ENCODE measurements at places on chromosomes 3 and 15.

DNA sequence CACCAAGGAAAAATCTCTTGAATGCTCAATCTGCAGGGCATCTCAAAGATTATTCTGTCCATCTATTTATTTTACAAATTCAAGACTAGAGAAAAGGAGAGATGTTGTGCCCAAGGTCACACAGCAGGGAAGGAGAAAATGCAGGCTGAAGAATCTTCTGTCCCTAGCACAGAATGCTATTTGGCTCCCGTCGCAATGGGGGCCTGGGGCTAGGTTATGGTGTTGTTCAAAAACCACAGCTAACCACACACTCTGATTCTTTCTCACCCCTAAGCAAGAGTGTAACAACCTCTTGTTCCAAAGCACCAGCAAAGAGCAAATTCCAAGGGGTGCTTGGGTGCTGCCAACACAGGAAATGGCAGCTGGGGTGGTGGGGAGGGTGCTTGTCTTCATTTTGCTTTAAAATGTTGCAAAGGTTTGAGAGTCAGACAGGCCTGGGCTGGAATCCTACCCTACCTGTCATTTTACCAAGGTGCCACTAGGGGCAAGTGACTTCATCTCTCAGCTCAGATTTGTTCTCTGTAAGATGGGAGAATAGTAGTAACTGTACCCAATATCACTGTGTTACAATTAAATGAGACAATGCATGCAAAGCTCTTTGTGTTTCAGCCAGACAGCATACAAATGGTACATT, 112.5 kb downstream of the ADAMTS9 start:
- no peak for DNase-seq

- no peak for DNase-seq
These were observed 315.4 kb downstream of the MCTP2 start for GRCh38 chr15:94546808-94547207.

GRCh38 chr15:70447521-70447920, 315.8 kb downstream of the UACA start:
- DNase-seq, result no peak

- no peak for DNase-seq
These were observed 81.7 kb upstream of the UMPS start for GRCh38 chr3:124648551-124648950.

GRCh38 chr3:126848991-126849390, 133.9 kb upstream of the PLXNA1 start:
- DNase-seq, result no peak

DNA sequence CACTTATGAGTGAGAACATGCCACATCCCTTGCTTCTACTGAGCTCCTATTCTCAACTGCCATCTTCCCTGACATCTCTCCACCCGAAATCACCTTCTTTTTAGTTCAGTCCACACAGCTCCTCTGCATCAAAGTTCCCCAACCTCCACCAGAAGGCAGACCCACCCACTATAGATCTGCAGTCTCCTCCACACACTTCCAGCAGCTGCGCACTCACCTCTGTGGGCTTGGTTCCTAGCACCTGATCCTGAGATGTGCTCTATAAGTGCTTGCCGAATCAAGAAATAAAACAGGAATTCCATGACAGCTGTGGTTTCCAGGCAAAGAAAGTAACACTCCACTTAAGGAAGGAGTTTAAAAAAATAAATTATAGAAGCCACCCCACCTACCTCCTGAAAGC, 85.4 kb downstream of the TRANK1 start:
- no peak for DNase-seq

DNA sequence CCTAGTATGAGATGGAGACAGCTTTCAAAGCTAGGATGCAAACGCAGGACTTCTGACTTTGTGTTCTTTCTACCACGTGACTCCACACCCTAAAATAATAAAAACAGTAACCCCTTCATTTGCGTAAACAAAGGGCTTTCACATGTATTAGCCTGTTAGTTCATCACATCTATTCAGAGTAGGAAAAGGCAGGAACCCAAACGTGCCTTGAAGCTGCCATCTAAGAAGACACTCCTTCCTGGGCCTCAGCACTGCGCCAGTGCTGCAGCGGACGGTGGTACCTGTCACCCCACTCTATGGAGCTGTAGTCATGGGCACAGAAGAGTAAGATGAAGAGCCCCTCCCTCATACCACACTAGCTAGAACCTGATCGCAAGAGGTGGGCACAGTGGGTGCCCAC, 34.3 kb downstream of the PLD1 start:
- DNase-seq, result no peak

- DNase-seq, result no peak
These were observed 165.6 kb downstream of the APBA2 start for GRCh38 chr15:29051422-29051821.

DNA sequence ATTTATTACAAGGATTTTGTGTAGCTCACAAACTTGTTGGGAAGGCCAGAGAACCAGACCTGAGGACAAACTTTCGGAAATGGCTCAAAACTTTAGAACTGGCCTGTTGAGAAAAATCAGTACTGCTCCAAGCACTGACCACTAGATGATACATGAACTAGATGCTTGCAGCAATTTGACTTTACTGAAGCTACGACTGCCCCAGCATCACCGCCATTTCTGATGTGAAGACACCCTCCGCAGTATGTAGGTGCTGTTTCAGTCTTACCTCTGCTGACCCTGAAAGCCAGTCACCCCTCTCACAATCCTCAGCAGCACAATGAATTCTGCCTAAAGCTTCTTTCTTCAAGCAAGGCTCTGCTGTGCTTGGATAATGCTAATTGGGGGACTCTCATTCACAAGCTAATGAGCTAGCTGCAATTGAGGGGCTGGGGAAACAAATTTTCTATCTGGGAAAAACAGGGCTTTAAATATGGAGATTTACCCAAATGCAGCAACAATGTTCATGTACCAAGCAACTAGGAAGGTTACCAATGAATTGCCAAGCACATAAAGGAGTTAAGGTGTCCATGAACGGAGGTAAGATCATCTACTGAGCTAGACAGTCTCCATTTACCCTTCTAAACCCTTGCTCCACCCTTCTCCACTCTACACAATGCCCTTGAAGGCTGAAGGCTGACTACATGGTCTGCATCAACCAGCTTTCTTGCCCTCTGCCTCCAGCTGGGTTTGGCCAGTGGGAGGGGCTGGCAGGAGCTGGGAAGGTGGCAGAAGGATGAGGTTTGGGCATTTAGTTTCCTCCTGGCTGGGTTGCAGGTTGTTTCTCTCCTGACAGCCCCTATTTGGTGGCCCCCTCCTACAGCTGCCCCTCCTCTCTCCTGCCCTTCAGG, 53.2 kb upstream of the FSTL1 start:
- DNase-seq, result no peak

GRCh38 chr3:146217324-146217723, 33.6 kb downstream of the PLSCR4 start:
- no peak for DNase-seq

DNA sequence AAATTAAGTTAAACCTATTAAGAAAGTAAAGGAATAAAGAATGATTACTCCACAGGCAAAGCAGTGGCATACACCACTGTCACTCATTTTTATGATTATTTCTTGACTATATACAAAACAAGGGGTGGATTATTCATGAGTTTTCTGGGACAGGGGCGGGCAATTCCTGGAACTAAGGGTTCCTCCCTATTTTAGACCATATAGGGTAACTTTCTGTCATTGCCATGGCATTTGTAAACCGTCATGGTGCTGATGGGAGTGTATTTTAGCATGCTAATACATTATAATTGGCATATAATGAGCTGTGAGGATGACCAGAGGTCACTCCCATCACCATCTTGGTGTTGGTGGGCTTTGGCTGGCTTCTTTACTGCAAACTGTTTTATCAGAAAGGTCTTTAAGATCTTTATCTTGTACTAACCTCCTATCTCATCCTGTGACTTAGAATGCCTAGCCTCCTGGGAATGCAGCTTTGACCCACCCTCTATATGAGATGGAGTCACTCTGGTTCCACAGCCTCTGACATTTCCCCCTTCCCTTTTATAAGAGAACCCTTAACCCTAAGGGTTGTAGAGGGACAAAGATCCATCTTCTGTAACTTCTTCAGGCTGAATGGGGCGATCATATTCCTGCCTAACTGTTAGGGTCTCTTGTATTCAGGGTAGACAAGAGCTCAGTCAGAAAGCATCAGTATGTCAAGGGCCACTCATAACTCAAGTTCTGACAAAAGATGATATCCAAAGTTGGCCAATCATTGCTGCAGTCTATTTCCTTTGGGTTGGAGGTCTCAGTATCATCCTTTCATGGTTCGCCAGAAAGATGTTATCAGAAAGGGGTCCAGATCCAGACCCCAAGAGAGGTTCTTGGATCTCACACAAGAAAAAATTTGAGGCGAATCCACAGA, 79.5 kb upstream of the LIPC start:
- no peak for DNase-seq

DNA sequence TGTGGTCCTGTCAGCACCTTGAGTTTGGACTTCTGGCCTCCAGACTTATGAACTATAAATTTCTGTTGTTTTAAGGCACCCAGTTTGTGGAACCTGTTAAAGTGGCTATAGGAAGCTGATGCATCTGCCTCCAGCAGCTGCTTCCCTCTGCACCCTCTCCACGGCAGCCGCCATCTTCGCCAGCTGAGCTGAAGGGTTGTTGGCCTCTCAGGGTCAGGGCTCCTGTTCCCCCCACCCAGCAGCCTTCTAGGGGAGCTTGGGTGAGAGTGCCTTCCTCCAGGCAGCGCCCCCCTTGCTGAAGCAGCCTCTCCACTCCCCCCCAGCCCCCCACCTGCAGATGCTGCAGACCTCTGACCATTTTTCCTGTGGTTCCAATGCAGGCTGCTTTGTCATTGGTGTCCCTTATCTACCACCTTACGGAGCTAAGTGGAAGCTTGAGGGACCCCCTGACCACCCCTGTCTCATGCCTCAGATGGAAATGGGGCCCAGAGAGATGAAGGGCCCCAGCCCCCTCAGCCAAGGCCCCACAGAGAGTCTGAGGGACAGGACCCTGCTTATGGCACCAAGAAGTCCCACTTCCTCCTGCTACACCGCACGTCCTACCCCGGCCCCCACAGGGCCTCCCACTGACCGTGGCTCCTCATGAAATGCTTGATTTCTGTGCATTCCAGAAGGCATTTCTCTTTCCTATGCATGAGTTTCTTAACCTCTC, 61.4 kb upstream of the TLE3 start:
- DNase-seq, result no peak

- no peak for DNase-seq
These were observed 177.1 kb downstream of the RPLP1 start for GRCh38 chr15:69629631-69630161.

DNA sequence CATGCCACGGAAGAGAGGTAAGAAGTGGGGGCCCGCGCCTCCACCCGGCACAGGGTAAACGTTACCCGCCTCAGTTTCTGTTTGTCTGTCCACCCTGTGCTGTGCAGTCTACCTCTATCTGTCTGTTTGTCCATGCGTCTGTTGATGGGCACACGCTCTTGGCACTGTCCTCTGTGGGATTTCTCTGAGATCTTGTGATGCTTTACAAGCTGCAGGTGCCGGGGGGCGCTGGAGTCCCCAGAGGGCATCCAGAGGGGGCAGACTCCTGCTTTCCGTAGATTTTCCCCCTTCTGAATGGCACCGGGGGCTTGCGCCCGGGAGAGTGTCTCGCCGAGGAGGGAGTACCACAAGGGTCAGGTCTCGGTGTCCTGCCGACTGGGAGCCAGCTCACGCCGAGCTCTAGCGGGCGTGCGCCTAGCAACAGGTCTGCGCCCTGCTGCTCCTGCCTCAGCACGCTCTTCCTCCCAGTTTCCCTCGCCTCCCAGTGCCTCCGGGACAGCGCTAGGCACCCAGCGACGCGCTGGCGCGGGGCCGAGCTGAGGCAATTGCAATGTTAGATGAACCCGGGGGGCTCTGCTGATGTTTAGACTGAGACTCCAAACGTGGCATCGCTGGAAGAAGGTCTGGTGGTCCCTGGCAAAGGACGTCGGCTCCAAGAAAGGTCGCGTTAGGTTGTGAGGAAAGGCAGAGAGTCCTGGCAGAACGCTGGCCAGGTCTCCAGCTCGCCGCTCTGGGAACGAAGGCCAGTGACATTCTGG, 667 bp downstream of the CEMIP start:
- no peak for DNase-seq

- DNase-seq, result no peak
These were observed 25.8 kb downstream of the ANP32A start for GRCh38 chr15:68794863-68795262.

GRCh38 chr15:52008698-52009434, 10.2 kb upstream of the MAPK6 start:
- DNase-seq, result no peak

DNA sequence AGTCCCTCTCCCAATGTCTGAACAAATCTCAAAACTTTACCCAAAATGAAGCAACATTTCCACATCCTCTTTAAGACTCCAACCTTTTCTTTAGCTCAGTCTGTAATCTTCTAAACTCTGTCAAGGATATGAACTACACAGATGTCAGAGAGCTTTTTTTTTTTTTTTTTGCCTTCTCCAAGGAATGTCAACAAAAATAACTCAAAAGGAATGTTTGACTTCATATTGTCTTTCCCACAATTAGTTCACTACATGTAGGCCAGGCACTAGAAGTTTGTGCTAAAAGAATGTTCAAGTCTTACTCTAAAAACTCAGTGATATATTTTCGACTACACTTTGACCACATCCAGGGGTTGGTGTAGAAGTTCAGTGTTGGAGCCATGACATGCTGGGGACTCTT, 37.1 kb downstream of the ADAMTS9 start:
- no peak for DNase-seq

DNA sequence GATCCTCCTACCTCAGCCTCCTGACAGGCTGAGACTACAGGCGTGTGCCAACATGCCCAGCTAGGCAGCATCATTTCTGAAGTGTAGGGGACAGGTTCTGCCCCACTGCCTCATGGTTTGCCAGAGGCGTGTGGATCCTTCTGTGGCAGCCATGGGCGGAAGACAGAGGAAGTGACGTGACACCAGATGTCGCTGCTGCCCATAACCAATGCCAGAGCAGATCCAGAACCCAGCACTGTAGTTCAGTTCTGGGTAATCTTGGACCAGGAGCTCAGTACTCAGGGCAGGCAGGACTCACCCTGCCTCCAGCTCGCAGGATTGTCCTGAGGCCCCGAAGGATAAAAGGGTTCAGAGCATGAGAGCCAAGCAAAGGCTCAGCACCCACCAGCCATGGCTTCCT, 8.2 kb downstream of the RBPMS2 start:
- DNase-seq, result no peak

GRCh38 chr3:188780193-188781147, 391.3 kb upstream of the TPRG1 start:
- no peak for DNase-seq

GRCh38 chr15:98723195-98723594, 74.9 kb downstream of the IGF1R start:
- DNase-seq, result no peak

- no peak for DNase-seq
These were observed 62.2 kb downstream of the PFN2 start for GRCh38 chr3:149908424-149908957.

DNA sequence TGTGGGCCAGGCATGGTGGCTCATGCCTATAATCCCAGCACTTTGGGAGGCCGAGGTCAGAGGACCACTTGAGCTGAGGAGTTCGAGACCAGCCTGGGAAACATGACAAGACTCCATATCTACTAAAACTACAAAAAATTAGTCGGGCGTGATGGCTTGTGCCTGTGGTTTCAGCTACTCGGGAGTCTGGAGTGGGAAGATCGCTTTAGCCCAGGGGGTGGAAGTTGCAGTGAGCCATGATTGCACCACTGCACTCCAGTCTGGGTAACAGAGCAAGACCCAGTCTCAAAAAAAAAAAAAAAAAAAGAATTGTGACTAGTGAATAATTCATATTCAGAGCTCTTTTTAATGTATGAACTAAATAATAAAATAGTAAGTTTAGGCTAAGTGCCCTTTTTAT, 87.8 kb upstream of the TSEN2 start:
- DNase-seq, result no peak

GRCh38 chr3:131361464-131362421, 19.8 kb upstream of the NUDT16 start:
- no peak for DNase-seq

All from NCI-H187 (cell line).